CD4-positive, alpha-beta T cell treated with Interleukin-6 for 4 hours (primary cell): ENCODE measurements at places on chromosomes 2 and 18.

GRCh38 chr18:11074889-11075288, 74.5 kb downstream of the PIEZO2 start:
- DNase-seq: no peak

DNA sequence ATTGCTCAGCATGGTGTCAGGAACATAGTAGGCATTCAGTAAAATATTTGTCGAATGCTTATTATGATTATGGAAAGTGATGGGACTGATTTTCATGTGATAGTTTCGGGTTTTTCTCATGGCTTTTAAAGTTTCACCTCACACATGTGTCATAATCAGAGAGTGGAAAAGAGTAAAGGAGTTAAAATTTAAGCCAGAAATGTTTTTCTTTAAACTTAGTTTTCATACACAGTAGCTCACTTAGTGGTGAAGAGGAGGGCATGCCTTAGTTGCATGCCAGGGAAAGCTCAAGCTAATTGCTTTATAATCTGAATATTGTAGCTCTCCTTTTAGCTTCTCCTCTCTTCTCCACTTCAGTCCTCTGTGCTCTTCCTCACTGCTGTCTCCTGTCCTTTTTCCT, 38.0 kb downstream of the EHBP1 start:
- no peak for DNase-seq

DNA sequence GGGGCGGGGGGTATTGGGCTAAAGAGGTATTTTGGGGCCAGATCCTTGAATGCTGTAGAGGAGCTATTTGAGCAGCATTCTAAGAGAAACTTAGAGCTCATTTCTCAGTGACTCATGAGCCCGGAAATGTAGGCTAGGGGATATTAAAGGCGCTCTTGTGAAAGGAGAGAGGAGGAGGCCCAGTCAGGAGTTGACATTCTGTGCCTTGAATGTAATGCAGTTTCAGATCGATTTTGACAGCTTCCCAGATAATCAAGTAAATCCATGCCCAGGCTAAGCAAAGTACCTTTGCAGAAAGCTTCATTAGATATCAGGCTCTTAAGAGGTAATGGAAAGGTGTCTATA, 1.5 kb downstream of the CAB39 start:
- peak; percentile 61 for DNase-seq

GRCh38 chr18:24968238-24968775, 383.7 kb downstream of the ZNF521 start:
- no peak for DNase-seq

GRCh38 chr2:162965191-162965590, 126.6 kb upstream of the KCNH7 start:
- DNase-seq: no peak

DNA sequence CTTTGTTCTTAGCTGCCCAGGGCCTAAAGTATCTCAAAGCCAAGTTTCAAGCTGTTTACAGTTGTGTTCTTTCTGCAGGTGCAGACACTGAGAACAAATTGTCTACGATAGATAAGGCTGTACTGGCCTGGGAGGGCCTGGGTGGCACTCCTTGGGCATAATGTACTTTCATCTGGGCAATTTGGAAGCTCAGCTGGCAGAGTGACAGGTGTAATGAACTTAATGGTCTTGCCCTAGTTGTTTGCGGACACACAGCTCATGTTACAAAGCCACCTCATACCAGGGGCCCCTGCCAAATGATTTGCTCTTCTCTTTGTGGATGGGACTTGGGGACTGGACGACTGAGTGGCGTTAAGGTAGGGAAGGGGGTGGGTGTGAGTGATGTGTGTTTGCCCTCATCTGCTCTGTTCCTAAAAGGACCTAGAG, 4.3 kb downstream of the LDLRAD4 start:
- no peak for DNase-seq

DNA sequence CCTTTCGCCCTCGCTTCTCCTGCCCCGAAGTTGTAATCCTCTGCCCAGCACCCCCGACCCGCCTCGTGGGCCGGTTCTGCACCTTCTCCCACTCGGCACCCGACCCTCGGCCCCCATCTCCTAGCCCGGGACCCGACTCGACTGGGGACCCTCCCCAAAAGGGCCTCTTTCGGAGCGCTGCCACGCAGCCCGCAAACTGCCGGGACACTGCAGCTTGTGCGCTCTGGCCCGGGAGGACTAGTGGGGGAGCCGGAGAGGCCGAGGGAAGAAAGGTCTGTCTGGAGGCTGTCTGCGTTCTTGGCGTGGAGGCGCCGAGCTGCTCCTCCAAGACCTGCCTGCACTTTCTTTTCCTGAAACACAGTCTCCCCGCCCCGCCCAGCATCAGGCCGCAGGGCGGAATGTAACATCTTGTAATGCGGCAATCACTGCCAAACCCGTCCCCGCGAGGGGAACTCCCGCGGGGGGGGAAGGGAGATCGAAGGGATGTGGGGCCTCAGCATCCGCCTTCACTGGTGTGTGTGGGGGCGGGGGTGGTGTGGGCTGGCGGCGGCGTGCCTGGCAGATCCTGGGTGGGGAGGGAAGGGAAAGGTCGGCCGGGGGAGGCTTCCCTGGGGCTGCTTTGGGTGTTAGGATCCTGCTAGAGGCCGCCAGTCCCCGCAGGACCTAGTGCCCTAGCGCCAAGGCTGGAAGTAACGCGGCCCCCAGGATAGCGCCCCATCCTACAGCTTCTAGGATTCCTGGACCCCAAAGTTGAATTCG, 7.4 kb downstream of the DLX2 start:
- peak; percentile 80 for DNase-seq

DNA sequence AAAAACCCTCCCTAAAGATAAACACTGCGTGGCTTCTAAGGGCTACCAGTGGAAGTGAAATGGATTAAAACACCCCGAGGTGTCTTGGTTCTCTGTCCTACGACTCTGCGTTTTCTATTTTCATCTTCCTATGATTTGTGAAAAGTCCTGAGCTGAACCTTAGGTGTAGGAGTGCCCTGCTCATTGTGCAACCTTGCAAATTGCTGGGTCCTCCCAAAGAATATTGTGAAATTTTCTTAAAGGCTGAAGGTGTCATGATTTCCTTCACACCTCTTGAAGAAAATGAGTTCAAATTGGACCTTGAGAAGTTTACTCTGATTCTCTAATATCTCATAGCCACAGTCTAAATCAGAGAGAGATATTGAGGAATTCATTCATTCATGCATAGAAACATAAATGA, 1.8 kb upstream of the SLC19A3 start:
- DNase-seq: no peak

DNA sequence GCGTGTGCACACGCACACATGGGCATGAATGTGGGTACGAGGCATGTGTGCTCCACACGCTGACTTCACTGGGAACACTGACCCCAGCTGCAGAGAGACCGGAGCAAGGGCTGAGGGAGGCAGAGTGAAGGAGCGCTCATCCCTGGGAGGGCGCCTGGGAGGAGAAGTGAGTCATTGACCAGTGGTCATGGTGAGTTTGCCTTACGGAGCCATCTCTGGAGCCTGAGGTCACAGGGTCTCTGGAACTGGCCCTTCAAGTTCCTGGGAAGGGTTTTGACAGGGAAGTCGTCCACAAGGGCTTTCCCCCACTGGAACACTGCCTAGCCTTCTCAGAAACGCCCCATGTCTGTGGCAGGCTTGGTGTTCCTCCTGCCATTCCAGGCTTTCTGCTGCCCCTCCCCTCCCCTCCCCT, 14.3 kb upstream of the TMEM185B start:
- DNase-seq: no peak

DNA sequence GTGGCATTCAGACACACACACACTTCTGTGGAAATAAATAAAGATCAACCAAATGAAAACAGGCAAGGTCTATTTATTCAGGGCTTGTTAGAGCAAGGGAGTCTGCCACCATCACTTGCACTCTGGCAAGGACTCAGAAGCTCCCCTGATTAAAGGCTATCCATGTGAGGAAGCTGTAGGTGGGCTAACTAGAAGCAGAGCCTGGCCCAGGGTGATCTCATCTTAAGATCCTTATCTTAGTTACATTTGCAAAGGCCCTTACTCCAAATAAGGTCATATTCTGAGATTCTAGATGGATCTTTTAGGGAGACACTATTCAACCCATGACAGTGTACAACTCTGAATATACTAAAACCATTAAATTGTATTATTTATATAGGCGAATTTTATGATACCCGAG, 190.0 kb upstream of the SRD5A2 start:
- no peak for DNase-seq

DNA sequence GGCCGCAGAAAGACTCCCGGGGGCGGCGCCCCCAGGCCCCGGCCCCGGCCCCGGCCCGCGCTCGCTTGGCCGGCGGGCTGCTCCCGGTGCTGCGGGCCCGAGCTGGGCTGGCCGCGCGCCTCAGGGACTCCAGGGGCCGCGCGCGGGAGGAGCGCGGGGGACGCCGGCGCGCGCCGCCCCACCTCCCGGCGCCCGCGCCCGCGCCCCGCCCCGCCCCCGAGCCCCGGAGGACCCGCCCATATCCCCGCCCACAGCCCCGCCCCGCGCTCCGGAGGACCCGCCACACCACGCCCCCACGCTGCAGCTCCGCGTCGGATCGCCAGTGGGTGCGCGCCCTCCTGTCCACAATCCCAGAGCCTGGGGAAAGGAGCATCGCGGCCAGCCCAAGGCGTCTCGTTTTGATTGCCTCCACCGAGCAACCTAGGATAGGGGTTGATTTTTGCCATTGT, at the start of gene PARD6G:
Gene PARD6G, minus strand, starts transcription at position 122 of the 449 bp plus-strand sequence. CDS start 166 bp downstream, outside the sequence.
- peak; percentile 50 for DNase-seq

GRCh38 chr18:75531212-75531850, 103.8 kb upstream of the SMIM21 start:
- DNase-seq: no peak

- no peak for DNase-seq
Measured at GRCh38 chr2:187143537-187143936, 294.6 kb upstream of the ZSWIM2 start.
